ENCODE measurements at places on chromosomes 7 and 10.

- no peak for DNase-seq
Observed at GRCh38 chr7:116576350-116577319, 51.8 kb downstream of the CAV1 start.

DNA sequence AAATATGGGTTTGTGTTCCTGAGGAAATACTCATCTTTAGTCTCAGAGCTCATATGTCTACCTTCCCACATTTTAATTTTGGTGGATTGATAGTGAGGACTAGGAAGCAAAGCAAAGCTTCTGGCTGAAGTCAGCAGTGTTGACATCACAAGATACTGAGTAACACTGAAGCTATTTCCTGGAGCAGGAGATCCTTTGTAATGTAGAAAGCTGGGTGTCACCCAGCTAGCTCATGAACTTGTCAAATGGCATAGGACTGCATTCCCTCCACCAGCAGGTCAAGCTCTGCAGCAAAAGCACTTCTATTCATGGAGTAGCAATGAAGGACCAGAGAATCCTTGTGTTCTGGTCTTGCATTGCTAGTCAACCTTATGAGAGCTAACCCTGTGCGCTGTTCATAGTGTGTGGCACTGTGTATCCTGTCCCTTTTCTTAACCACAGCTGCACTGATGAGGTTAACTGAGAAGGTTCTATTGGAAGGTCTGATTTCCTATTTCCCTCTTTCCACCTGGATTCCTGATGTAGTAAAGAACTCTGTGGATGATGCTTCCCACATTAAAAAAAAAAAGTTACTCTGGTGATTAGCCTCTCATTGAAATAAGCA lies 94.8 kb upstream of the ZNF804B start:
- DNase-seq, result no peak

GRCh38 chr10:83680470-83680891 lies 458.8 kb upstream of the GHITM start:
- peak; percentile 21 for DNase-seq

- DNase-seq, result no peak
Observed at GRCh38 chr10:15339892-15340291, 31.2 kb downstream of the FAM171A1 start.

DNA sequence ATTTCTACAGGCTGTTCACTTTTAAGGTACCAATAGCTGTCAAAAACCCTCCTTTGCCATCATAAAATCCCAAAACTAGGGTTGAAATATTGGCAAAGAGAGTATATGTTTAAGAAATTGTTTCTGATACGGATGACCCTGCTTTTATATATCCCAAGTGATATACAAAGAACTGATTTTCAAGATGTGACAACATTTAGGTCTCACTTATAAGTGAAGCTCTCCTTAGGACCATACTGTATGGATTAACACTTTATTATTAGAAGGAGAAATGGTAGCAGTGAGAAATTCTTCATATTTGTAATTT lies 11.0 kb upstream of the CRPPA start:
- DNase-seq, result no peak

GRCh38 chr7:97418312-97418711 lies 300.8 kb downstream of the SDHAF3 start:
- no peak for DNase-seq

- DNase-seq, result no peak
Observed at GRCh38 chr7:113424185-113424817, 305.9 kb upstream of the SMIM30 start.

- DNase-seq, result peak; percentile 1
Observed at GRCh38 chr10:42367532-42368230, 270.7 kb downstream of the ZNF33B start.

DNA sequence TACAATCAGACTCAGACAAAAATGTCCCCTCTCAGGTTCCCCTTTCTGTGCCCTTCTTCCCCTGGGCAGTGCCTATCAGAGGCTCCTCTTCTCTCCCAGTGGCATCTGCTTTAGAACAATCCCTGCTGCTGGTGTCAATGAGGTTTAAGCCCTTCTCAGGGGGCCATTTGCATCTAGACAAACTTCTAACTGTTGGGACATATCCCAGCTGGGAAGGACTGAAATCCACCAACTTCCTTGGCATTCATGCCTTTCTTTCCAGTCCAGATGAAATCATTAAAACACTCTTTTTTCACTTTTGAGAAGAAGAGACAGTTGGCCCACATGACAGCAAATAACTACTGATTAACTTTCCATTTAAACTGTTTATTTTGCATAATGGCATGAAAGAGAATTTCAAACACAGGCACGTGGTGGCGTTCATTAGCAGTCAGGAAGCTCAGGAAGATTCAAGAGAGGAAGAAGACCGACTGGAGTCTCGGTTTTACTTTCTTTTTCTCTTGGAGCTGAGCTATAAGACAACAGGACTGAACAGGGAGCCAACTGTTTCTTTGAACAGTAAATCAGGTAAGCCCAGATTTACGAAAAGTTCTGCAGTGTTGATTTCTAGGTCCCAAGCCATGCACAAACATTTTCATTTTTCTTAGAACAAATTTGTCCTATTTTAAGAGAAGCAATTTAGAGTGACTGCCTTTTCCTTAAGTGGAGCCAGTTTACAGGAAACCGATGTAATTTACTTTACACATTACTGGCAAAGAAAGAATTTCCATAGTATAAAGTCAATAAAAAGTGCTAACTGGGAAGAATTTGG lies at the start of gene GIMAP2:
GIMAP2 (plus strand) TSS at position 488 of the 811 bp plus-strand sequence. CDS start 1,354 bp downstream, outside the sequence.
- peak; percentile 29 for DNase-seq

GRCh38 chr10:43222210-43222720 lies 44.6 kb downstream of the RASGEF1A start:
- DNase-seq, result no peak

DNA sequence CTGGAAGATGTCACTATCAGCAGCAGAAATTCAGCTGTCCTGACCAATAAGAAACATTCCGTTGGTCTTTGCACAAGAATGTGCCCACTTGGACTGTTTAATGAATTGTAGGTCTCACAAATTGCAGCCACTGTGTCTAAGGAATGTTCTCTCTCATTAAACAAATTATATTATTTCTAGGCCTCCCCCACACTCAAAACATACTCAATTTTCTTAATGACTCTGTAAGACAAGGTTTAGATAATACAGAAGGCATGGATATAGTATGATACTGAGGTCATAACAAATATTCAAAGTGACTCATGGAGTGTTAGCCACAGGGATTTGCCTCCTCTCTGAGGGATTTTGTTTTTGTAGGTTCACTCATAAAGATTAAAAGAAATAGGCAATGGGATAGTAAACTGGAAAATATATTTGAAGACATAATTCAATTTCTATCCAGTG lies 197.5 kb downstream of the PTN start:
- no peak for DNase-seq

DNA sequence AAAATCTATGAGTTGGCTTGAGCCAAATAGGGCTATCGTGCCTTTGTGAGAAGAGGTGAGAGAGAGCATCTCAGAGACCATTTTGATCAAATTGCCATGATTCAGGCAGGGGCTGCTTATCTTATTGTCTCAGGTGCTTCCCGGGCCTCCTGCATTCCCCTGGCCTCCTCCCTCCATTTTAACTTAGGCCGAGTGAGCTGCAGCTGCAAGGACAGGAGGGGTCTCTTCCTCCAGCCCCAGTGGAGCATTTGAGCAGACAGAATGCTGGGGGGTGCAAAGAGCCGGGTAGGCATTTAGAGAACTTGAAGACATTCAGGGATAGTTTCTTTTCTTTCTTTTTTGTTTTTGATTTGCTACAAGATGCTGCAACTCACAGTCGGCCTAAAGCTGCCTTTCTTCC lies 59.0 kb downstream of the BUB3 start:
- DNase-seq, result no peak

GRCh38 chr7:104272767-104273384 lies 55.5 kb upstream of the LHFPL3 start:
- DNase-seq, result no peak

- no peak for DNase-seq
Observed at GRCh38 chr7:99733448-99733847, 1.5 kb downstream of the CYP3A7 start.

GRCh38 chr7:18408461-18408860 lies 87.1 kb upstream of the HDAC9 start:
- no peak for DNase-seq

DNA sequence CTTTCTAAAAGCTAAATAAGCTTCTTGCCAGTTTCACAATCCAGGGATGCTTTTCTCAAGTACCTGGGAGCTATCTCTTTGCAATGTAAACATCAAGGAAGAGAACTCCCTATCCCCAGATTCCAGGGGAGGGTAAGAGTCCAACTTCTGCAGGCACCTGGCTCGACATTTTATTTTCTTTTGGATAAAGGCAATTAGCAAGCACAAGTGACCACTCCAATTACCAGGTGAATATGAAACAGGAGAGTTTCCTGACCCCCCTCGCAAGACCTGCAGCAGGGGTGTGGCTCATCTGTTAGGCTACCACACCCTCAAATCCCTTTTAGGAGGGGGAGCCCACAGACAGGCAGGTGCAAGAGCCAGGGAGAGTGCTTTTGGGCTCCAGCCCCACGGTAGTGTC lies 28.6 kb upstream of the LANCL2 start:
- no peak for DNase-seq

DNA sequence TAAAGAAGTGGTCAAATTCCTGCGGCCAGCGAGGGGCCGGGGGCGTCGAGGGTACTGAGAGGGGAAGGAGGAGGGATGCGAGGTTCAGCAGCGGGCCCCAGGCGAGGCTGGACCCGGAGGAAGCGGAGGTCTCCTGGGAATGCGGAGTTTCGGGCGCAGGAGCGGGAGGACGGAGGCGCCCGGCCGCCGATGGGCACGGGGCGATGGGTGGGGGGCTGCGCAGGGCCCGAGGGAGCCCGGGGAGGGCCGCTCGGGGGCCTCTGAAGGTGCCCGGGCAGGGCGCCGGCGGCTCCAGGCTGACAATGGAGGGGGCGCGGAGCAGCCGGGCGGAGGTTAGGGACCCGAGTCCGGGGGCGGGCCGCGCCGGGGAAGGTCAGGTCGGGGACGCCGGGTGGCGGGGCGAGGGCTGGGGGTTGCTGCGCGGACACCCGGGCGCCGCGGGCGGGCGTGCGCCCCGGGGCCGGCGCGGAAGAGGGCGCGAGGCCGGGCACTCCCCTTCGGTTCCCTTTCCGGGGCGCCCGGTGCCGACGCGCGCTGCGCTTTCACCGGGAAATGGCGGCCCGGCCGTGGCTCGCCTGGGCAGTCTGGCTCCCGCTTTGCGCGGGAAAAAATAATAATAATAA lies 683 bp downstream of the MACROH2A2 start:
- DNase-seq, result peak; percentile 37

Measured in activated T-cell treated with anti-CD3 and anti-CD28 coated beads, Interleukin-2, amount 50 U/mL, for 72 hours (primary cell).